ENCODE measurements at places on chromosomes 2 and 18.
A peak's percentile ranks its signal among the peaks of the same experiment; 100 is the strongest.

DNA sequence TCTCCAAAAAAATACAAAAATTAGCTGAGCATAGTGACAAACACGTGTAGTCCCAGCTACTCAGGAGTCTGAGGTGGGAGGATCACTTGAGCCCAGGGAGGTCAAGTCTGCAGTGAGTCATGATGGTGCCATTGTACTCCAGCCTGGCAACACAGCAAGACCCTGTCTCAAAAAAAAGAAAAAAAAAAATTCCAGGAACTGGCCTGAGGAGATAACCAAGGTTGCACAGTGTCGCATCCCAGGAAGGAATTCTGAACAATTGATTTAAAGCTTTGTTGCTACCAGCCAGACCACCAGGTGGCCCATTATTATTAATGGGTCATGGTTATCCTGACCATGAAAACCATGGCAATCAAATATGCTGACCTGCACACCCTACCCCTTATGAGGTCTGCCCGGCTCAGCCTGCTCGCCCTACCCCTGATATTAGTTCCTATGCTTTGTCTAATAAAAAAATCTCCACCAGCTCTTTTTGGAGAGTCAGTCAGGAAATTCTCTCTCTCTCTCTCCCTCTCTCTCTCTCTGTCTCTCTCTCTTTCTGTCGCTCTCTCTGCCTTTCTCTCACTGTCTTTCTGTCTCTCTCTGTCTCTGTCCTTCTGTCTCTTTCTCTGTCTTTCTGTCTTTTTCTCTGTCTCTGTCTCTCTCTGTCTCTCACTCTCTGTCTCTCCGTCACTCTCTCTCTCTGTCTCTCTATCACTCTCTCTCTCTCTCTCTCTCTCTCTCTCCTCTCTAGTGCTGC lies 73.7 kb downstream of the NCAPH start:
- DNase-seq: no peak

GRCh38 chr2:84194949-84195644 lies 264.0 kb downstream of the SUCLG1 start:
- DNase-seq: no peak

DNA sequence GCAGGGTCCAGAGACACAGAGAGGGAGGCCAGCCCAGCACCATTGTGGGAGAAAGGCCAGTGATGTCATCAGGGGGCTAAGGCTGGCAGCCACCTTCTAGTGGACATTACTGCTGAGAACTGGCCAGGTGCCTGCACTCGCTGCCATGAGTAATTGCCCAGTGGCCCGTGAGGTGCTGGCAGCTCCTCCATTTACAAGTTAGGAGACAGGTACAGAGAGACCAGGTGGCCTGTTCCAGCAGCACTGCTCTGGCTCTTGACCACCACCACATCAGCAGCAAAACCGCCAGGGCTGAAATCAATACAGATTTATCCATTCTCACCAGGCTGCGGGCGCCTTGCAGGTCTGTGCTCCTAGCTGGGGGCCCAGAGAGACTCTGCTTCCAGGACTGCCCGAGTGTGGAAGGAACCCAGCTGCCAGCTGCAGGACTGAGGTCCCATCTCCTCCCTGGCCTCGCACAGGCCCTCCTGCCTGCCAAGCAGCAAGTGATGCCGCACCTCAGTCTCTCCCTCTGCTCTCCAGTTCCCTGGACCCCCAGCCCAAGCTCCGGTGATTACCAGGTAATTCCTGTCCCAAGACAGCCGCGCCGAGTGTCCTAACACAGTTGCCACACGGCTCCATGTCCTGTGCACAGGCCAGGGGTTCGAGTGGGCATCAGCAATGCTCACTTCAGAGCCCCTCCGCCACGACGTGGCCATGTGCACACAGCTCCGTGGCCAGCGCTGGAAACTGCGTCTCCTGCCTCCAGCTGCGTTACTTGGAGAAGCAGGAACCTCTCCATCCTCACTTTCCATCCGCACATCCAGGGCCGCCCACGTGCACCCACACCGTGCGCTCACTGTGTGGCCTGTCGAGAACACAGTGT lies 101.0 kb upstream of the CTDP1 start:
- DNase-seq: no peak

DNA sequence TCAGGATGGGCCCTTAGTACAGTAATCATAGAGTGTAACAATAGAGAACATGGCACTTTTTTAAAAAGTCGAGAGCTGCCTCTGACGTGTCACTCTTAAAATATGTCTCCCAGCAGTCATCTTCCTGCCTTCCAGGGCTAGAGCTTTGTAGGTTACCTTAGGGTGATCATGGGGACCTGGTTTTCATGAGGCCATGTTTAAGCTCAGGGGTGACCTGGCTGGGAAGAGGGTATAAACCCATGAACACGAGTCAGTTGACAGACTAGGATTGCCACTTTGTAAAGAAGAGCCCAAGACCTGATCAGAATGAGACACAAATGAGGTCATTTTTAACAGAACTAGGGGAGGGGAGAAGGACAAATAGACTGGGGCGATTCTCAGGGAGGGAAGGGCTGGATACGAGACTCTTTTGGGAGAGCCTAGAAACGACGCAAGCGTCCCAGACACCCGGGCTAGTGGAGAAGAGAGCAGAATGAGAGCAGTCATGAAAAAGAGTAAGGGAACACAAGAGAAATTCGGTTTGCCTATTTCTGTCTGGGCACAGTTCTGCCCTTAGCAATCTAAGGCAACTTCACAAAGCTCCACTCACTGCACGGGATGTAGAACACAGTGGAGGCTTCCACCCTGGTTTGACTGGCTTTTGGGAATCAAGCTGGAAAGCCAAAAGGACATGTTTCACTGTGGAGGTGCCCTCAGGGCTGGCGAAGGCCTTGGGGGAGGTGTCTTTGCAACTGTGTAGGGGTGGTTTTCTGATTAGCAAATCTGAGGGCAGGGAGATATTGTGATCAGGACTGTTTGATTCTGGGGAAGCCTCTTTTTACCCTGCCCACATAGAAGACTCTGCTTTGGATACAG lies 1.8 kb upstream of the RAB31 start:
- no peak for DNase-seq

DNA sequence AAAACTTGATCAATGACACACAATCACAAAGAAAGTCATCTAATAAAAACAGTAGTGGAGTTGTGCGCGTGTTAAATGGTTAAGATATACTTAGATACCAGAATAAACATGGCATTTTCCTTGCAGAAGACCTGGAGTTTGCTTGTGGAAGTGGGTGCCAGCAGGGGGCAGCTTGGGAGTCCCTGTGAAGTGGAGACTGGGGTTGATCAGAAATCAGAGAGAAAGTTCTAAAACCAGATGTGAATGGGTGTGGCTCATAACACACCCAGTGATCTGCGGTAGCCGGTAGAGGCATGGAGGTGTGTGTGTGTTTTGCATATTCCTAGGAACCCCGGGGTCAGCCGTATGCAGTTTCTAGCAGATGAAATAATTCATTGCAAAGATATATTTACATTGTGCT lies 300.1 kb upstream of the TRIB2 start:
- no peak for DNase-seq

DNA sequence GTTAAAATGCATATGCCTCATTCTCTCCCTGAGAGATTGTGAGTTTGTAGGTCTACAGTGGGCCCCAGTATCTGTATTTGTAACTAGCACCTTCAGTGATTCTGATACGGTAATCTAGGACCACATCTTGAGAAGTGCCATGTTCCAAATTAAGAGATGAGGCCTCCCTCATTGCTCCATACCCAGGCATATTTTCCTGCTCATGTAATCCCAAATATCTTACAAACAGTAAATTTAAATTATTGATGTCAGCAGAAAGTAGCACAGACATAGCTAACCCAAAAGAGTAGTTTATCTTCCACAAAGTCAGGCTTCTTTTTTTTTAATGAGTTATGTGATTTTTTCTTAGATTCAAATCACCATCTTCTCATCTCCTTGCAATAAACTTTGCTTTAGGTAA lies 263.8 kb downstream of the SETBP1 start:
- no peak for DNase-seq

- DNase-seq: peak; percentile 65
Measured at GRCh38 chr2:73979686-73980085, 5.0 kb upstream of the TET3 start.

DNA sequence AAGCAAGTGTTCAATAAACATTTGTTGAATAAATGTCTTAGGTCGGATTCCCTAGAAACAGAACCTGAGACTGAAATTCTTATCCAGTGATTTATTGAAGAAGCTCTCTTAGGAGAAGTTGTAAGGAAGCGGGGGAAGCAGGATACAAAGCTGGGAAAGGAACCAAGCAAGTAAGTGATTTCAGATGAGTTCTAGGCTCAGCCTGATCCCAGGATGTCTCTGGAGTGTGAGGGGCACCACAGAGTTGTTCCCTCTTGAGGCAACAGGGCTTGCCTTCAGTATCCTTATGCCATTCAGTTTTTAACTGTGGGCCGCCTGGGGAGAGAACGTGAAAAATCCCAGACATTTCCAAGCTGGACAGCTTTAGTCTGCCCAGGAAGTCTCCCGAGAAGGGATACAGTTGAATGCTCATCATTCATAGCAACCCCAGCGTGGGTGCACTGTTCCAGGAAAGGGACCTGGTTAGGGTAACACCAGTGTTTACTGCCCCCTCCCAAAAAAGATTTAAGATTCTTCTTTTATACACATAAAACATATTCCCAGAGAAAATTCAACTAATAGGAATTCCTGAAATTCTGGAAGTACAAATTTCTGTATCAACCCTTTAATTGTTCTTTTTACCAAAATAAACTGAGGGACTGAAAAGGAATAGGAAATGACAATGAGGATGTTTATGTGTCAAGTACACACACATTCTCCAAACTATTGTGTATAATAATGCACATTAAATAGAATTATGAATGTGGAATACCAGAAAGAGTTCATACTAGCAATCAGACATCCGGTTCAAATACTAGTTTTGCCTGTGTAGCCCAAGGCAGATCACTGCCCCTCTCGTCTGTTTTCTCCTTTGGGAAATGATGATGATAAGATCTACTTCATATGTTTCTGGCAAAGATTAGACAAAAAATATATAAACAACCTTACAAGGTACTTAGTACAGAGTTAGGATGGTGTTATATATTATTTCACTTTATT lies 592.1 kb upstream of the CDH2 start:
- no peak for DNase-seq

DNA sequence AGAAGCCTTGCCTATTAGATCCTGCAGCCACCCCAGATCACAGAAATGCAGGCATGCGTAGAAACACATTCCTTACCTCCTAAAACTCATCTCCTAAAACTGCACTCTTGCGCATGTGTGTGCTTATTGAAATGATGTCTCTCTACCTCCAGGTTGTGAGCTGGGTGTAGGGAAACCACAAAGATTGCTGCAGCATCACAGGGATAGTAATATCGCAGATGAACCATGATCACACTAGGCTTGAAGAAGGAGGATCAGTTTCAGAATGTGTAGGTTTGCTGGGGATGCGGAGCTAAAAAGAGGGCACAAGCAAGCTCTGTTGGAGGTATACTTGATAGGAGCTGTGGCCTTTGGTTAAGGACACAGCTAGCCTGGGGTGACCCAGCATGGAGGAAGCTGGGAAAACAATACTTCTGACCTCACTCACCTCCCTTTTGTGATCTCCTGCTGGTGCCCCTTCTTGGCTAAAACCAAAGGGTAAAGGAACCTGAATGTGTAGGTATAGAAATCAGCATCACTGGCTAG lies 118.8 kb downstream of the SETBP1 start:
- no peak for DNase-seq

GRCh38 chr2:42905341-42906110 lies 113.1 kb upstream of the HAAO start:
- DNase-seq: no peak

DNA sequence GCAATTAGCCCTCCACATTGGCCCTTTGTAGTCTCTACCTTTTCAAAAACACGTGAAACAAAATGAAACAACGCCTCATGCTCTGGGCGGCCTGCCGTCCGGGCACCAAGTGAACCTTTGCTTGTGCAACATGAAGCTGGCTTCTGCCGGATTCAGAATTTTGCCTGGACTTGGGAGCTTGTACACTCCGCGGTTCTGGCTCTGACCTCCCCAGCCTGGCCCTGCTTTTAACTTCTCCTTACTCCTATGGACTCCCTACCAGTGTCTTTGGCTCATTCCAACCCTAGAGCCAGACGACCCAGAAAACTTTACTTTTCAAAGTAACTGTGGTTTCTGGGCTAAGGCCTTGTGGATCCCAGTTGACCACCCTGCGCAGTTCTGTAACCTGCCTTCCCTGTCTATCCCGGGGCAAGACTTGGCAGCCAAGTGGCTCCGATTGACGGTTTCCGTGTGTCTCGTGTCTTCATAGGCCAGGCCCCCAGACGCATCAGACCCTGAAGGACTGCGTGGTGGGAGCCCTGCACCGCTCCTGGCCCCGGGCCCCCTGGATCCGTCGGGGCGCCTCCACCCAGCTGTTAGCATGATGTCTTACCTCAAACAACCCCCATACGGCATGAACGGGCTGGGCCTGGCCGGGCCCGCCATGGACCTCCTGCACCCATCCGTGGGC lies 1.9 kb downstream of the OTX1 start:
- no peak for DNase-seq

DNA sequence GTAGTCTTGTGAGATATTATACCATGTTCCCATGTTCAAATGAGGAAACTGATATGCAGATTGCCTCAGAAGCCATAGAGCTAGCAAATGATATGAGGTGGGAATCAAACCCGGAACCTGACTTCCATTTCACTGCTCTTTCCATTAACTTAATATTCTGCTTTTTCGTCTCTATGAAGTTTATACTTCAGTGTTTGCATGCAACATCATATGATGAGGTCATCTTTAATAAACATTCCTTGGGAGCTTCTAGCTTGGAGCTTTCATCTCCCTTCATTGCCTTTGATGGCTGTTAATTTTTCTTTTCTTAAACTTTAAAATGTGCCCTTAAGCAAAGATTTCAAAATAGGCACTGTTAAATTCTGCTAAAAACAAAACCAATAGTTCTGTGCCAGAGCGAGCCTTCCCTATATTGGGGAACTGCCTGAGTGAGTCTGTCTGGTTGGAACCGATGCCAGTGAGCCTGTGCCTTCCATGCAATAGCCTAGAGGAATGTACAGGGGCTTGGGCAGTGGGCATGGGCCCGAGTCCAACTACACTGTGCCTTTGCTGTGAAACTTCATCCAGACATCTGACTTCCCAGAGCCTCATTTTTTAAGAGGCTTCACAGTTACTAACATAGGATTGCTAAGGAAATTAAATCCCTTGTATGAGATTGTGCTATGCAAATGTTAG lies 91.1 kb upstream of the TMEM200C start:
- no peak for DNase-seq

DNA sequence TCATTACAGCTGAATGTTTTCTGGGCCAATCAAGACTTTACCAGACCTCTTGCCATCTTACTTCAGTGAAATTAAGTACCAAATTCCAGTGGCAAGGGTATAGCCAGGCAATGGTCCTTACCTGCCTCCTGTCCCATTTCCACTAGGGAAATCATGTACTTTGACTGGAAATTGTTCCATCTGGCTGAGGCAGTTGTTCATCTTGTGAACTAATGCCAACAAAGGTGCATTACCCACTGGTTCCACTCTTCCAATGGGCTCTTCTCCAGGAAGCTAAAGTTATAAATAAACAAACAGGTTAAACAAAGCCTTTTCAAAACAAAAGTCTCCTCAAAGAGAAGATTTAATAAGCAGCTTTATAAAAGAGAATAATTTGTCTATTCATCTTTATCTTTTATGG lies 80.7 kb upstream of the DNER start:
- no peak for DNase-seq

- DNase-seq: no peak
Measured at GRCh38 chr18:2597639-2598038, 26.3 kb downstream of the NDC80 start.

GRCh38 chr2:39385172-39385571 lies 51.9 kb downstream of the MAP4K3 start:
- DNase-seq: no peak

- DNase-seq: no peak
Measured at GRCh38 chr2:184599054-184599871, 934 bp downstream of the ZNF804A start.
